ENCODE measurements at places on chromosomes 1 and 21.

DNA sequence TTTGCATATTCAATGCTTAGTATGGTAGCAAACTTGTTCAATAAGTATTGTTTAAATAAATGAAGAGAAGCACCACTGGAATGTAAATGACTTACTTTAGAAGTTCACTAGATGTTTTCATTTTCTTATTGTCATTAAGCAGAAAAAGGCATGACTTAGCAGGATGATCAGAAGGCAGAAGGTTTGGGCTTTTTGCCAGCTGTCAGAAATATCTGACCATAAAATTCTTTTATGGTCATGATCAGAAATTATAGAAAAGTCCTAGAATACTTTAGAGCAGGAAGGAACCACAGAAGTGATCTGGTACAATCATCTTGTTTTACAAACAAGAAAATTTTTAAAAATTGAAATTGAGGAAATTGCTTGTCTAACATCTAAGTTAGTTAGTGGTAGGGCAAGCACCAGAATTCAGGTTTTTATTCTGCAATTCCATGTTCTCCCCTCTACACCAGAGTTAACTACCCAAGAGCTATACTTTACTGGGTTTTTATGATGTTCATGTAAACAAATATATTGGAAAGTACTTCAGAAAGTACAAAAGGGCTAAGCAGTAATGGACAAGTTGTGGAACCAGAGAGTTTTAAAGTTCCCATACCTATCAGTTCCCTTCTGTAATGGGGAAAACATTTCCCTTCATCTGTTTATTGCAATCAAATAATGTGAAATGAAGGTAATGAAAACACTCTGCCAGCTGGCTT lies 10.1 kb downstream of the FMO5 start:
- no peak for DNase-seq

- peak; percentile 47 for DNase-seq
Measured at GRCh38 chr1:48093696-48094528, 96.7 kb upstream of the TRABD2B start.

DNA sequence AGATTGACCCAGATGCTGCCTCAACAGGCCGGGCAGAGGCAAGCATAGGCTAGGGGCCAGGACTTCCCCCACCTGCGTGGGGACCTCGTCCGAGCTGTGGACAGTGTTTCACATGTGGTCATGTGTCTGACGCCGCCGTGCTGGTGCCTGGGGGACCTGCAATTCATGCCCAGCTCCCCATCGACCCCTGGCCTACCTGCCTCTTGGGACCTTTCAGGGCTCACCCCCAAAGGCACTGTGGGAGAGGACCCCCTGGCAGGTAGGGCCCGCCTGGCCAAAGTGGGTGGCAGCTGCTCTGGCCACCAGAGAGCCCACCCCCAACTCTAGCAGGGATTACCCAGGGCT lies 4.4 kb downstream of the TMEM201 start:
- DNase-seq, result no peak

DNA sequence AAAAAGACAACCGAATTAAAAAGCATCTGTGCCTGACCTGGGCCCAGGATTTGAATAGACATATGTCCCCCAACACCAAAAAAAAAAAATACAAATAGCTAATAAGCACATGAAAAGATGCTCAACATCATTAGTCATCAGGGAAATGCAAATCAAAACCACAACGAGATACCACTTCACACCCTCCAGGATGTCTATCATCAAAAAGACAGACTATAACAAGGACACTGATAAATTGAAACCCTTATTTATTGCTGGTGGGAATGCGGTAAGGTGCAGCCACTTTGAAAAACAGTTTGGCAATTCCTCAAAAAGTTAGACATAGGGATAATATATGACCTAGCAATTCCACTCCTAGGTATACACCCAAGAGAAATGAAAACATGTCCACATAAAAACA lies 72.3 kb upstream of the CAMK1G start:
- no peak for DNase-seq

DNA sequence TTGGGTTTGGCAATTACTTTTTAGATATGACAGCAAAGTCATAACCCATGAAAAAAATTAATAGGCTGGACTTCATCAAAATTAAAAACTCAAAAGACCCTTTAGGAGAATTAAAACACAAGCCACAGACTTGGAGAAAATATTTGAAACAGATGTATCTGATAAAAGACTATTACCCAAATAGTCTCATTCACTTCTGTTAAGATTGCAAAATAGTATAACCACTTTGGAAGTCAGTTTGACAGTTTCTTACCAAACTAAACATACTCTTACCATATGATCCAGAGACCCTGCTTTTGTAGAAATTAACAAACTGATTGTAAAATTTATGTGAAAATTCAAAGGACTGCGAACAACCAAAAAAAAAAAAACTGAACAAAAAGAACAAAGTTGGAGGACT lies 32.5 kb upstream of the SLC44A3 start:
- DNase-seq, result no peak

DNA sequence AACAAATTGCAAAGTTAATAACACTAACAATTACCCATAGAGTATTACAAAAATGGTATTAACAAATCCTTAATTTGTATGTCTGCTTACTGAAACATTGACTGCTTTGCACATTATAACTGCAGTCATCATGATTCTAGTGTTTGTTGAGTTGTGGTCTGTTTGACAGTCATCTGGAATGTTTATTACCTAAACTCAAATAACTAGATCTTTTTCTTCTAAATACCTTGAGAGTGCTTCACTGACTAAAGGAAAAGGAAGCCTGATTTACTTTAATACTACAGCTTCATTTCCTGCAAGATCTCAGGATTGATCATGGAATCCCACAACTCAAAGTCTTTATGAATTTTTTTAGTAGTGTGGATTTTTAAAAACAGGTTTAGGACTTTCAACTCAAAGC lies 70.0 kb downstream of the HMCN1 start:
- no peak for DNase-seq

DNA sequence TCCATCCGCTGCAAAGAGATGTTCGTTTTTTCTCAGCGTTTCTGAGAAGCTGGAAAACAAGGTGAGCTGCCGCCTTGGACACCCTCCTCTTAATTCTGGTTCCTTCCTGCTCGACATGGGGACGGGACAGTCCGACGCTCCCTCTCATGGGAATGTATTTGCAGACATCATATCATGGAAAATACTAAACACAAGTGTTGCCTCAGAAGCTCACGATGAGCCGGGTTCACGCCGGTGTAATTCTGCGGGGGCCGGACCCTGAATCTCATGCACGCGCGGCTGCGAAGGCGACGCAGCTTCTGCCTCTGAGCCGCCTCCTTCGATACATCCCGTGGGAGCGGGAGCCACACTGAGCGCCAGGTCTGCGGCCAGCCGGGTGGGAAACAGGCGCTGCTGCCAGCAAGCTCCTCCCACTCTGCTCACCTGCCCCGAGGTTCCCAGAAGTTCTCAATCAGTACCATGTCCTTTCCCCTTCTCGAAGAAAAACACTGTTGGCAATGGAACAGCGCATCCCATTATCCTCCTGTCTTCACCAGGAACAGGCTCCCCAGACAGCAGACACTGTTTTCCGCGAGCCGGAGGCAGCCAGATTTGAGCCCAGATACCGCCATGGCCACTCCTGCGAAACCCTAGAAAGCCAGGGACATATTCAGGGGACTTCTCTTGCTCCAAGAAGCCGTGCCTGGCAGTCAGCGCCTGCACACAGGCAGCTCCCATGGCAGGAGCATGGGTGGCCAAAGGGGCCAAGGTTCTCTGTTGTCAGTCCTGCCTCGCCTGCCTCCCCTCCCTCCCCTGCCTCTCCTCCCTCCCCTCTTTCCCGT lies 98.0 kb downstream of the WDR4 start:
- DNase-seq, result peak; percentile 40

DNA sequence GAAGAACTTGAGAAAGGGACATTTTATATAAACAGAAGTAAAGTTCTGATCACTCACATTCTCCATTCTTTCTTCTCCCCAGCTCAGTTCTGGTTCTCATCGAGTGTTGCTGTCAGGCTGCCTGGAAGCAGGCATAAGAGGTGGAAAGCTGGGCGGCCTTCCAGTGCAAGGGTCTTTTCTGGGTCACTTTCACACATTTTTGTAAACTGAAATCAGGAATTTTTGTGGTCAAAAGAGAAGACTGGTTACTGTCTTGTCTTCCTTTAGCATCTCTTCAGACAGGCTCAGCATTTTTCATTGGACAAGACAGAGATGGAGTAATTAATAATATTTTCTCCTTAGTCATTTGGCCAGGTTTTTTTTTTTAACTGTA lies 93.7 kb downstream of the CTH start:
- peak; percentile 10 for DNase-seq

DNA sequence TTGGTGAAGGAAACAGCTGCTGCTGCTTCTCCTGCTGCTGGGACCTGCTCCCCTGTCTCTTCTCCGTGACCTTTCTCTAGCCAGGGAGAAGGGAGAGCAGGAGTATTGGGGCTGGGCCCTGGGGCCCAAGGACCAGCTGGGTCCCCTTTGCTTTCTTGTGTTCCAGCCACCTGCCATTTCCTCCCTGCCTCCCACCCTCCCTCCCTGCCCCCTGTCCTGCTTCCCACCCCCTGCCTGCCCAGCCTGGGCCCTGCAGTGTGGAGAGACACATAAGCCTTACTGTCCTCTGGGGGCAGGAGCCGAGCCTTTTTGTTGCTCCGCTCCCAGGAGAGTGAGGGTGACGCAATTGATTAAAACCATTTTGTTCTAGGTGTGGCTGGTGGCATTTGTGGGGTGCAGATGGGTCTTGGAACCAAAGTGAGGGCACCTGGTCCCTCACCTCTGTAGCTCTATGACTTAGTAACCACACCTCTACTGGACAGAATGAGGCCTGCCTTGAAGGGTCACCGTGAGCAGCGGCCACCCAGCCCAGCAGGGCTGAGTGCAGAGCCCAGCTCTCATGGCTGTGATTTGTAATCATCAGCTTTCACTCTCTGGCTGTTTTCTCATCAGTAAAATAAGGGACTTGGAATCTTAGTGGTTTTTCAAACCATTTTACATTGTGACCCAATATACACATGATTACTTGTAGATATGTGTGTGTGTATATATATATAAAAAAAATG lies 13.9 kb upstream of the TMEM222 start:
- DNase-seq, result no peak

DNA sequence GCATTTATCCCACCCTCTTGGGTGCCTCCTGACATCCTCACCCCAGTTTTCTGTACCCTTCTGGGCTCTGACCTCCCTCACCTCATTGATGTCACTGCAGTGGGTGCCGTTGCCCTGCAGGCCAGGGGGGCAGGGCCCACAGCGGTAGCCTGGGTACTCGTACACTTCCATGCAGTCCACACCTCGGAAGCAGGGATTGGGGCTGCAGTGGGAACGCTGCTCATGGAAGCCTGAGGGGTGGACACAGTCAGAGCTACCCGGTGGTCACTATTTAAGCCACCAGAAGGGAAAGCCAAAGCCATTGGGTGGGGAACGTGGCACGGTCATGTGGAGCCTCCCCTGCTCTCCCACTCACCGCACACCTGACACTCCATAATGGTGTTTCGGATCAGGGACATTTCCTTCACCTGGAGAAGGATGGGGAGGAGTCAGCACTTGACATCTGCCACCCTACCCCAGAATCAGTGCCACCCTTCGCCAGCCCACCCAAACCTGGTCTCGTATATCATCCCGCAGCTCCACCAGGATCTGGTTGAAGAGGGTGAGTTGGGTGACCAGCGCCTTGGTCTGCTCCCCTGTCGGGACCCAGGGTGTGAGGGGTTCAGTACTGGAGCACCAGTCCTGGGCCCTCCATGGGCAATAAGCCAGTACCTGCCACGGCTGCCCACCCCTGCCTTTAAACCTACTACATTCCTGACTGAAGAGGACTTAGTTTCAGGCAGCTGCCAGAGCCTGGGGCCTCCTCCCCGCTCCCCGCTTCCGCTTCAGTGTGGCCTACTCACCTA lies 4.8 kb downstream of the THBS3 start:
- no peak for DNase-seq

DNA sequence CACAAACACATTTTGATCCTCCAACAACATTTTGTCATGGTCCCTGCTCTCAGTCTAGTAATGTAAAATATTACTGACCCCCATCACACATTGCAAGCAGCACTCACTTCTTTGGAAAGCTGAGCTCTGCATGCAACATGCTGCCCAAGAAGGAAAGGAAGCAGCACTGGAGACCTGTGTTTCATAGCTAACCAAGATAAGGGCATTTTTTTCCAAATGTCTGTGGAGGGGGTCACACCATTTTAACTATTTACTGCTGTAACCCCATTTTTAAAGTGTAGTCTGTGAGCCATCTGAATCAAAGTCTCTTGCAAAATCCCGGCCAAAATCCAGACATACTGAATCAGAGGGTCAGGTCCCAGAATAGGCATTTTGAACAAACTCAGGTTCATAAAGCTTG lies 4.5 kb upstream of the RASSF5 start:
- no peak for DNase-seq

DNA sequence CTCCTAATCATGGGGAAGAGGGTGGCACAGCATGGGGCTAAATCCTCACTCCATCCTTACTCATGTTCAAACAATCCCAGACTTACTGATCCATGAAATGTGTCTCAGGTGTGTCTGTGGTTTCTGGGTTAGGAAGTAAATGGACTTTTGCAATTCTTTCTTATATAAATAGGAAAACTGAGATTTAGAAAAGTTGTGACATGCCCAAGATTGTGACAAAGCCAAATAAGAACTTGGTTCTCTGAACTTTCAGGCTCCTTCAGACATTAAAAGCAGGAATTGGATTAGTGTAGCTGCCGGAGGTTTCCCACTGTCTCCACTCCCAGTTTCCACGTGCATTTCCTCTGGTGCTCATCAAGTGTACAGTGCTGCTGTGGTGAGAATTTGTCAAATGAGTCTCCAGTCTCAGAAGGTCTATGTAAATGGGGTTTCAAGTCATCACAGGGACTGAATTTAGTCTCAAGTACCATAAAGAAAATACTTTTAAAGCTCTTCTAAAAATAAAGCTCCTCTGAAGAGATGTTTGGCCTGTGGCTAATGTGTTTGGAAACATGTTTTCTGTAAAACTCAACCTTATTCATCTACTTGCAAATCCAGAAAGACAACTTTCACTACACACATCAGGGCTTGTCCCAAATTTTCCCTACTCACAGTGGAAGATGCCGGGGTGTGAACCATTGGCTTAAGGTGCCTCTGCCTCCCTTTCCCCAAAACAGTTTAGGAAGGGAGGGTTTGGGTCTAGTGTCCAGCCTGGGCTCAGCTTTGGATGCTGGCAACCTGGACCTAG lies 115.2 kb downstream of the NGF start:
- DNase-seq, result no peak

GRCh38 chr1:39082010-39082799 lies 56.1 kb downstream of the NDUFS5 start:
- no peak for DNase-seq

- DNase-seq, result no peak
Measured at GRCh38 chr21:46124083-46124925, 26.4 kb downstream of the COL6A2 start.

- DNase-seq, result no peak
Measured at GRCh38 chr1:100545855-100546254, 7.9 kb downstream of the GPR88 start.

- no peak for DNase-seq
Measured at GRCh38 chr1:20486457-20487235, 636 bp upstream of the CAMK2N1 start.
